Fibroblast of the aortic adventitia (primary cell): ENCODE measurements at places on chromosomes 5 and 9. TPM values are rescaled to one million over a fixed set of nuclear protein-coding genes. Genes with fewer than 3 reads are reported as not detected.

DNA sequence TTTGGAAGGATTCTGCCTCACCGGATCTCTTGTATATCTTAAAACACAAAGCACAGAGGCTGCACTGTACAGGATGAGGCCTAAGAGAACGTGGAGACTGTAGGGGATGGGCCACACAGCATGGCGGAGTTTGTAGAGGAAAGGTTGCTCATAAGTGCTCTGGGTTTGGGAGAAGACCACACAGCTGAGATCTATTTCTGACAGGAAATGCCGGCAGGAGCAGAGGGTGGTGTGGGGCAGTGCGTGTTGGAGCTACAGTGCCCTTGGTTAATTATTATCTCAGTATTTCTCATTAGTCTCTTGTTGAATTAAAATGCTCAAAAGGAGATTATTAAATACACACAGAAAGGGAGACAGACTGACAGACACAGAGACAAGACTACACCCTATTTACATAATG lies 9.6 kb downstream of the PALM2AKAP2 start:
- no peak for DNase-seq

GRCh38 chr5:83011985-83012384 lies 65.2 kb downstream of the TMEM167A start:
- DNase-seq = no peak

GRCh38 chr9:133788819-133789717 lies 50.9 kb upstream of the SARDH start:
- DNase-seq = no peak

DNA sequence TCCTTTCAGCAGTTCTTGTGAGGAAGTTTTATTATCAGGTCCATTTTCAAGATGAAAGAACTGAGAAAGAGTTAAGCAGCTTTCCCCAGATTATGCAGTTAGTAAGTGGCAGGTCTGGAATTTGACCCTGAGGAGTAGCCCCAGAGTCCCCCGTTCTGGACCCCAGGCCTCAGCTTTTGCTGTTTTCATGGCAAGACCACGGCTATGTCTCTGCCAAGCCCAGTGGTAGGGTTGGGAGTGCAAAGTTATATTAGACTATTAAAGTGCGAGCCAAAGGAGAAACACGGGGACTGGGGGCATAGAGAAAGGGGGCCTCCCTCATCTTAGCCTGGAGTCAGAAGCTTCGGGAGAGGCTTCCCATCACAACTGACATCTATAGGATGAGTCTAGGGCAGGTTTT lies 19.3 kb upstream of the ORM1 start:
- no peak for DNase-seq

DNA sequence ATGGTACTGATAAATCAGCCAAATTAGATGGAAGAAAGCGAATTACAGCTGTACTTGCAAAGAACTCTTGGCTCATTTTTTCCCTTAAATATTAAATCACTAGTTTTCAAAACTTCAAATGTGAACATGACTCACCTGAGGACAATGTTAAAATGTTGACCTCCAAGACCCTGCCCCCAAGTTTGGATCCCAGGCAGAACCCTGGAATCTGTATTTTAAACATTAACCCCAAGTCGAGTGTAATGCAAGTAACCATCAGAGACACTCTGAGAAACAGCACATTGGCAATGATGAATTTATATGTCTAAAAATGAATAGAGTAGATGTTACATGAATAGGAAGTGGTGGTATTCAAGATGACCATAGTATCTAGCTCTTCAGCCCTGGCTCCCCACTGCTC lies 2.3 kb upstream of the CD274 start:
- DNase-seq = no peak

DNA sequence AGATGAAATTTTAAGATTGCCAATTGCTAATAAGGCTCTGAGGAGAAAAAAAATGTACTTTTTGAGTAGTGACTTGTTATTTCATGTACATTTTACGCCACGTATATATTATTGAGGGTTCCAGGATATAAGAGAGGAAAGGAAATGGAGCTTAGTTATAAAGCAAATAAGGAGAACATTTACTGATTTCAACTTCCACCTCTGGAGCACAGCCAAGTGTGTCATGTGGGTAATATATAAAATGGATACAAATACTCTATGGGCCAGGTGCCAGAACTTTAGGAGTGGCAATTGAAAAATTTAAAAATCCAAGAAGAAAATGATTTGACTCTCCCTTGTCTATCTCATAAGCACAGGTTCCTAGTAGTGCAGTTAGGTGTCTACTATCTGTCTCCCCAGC lies 45.0 kb upstream of the VLDLR start:
- no peak for DNase-seq

GRCh38 chr5:56673171-56673570 lies 142.2 kb upstream of the MAP3K1 start:
- no peak for DNase-seq

DNA sequence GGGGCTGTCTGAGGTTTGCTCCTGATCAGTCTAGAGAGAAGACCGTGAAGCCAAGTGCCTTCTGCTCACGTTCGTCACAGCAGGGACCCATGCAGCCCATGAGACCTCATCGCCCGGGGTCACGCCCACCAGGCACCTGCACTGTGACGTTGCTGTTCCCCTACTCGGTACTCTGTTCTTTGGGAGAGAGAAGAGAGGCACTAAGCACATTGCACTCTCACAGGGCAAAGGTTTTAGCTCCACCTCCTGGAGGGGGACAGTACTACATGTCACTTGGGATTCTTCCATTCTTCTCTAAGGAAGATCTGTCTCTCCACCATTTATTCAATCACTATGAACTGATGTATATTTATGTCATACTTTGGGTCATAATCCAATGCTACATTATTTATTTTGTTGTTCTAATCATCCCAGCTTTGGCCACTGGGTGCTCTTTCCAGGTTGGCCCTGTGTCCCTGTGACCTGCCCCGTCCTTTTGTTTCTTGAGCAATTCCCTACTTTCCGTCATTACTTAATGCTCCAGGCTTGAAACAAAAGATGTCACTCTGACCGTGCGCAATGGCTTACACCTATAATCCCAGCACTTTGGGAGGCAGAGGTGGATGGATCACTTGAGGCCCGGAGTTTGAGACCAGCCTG lies 31.4 kb upstream of the BRD3 start:
- peak; percentile 34 for DNase-seq

DNA sequence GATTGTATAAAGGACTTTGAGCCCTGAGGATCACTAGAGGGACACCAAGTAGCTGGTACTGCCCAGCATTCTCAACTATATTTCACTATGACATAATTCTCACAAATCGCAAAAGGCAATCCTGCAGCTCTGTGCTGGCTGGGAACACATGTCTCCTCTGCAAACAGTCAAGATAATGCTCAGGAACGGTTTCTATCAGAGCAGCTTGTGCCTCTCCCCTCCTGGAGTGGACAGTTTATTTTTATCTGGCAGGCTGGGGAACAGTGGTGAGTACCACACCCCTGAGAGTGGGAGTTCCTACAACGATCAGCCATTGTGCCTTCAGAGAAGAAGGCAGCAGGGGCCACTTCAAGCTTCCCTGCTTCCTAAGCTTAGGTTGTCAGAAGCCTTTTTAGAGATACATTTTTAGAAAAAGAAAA lies 65.8 kb downstream of the ERAP1 start:
- DNase-seq = peak; percentile 44

- no peak for DNase-seq
These were observed 15.9 kb upstream of the PFDN1 start for GRCh38 chr5:140318792-140319191.

DNA sequence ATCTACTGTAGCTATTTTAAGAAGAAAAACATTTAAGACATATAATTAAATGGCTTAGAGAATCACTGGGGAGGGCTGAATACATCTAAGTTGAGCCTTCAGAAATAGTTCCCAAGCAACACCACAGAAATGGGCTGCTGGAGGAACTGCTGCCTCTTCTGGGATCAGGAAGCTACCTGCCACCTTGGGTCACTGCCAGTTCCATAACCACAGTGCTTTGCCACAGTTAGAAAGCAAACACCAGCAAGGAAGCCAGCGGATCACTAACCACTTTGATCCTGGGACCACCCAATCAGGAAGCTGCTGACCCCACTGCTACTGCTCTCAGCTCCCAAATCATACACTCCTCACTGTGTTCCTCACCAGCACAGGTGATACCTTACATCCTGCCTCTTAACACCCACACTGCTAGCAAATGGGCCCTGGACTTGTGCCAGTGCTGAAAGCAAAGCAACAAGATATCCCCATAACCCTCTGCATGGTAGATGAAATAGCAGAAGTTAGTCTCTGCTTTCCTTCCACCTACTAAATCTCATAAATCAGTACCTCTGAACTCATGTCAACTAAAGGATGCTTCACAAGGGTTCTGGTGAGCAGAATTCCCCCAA lies 346.9 kb downstream of the DEPDC1B start:
- no peak for DNase-seq

GRCh38 chr9:97396256-97396655 lies 15.6 kb upstream of the TDRD7 start:
- DNase-seq = no peak

DNA sequence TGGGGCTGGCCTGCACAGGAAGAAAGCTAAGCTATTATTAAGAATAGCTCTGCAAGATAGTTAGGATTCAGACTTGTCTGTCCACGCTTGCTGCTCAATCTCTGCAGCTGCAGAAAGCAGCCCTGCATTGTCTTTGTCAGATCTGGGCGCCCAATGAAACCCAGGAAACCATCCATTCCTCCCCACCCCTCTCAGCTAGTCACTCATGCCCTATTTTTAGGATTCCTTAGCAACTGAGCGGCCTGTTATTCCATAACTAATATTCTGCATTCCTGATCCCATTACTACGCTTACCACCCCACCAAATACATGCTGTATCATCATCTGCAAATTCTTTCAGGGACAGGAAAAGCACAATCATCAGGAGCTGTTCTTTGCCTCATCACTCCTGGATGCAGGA lies 52.9 kb upstream of the APC start:
- peak; percentile 69 for DNase-seq

DNA sequence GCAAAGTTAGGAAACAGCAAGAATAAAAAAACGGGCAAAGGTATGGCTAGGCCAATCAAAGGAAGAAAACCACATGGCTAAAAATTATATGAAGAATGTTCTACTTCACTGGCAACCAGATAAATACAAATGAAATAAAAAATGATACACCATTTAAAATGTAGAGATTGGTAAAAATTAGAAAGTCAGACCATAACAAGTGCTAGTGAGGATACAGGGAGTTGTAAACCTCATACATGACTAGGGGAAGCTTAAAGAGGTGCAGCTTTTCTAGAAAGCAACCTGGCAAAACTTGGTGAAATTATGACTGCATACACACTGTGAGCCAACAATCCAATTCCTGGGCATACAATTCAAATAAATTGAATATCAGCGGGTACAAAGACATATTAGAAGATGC lies 119.0 kb upstream of the LIFR start:
- no peak for DNase-seq

- DNase-seq = peak; percentile 60
These were observed 7.7 kb downstream of the IL17B start for GRCh38 chr5:149371296-149371962.

GRCh38 chr9:34520505-34521385 lies 2.0 kb downstream of the ENHO start:
- no peak for DNase-seq

DNA sequence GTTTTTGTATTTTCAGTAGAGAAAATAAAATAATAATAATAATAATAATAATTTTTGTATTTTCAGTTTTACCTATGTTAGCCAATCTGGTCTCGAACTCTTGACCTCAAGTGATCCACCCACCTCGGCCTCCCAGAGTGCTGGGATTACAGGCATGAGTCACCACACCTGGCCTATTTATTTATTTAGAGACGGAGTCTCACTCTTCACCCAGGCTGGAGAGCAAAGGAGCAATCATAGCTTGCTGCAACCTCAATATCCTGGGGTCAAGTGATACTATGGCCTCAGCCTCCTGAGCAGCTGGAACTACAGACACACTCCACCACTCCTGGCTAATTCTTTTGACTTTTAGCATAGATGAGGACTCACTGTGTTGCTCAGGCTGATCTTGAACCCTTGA lies 167.5 kb downstream of the TLE1 start:
- no peak for DNase-seq

DNA sequence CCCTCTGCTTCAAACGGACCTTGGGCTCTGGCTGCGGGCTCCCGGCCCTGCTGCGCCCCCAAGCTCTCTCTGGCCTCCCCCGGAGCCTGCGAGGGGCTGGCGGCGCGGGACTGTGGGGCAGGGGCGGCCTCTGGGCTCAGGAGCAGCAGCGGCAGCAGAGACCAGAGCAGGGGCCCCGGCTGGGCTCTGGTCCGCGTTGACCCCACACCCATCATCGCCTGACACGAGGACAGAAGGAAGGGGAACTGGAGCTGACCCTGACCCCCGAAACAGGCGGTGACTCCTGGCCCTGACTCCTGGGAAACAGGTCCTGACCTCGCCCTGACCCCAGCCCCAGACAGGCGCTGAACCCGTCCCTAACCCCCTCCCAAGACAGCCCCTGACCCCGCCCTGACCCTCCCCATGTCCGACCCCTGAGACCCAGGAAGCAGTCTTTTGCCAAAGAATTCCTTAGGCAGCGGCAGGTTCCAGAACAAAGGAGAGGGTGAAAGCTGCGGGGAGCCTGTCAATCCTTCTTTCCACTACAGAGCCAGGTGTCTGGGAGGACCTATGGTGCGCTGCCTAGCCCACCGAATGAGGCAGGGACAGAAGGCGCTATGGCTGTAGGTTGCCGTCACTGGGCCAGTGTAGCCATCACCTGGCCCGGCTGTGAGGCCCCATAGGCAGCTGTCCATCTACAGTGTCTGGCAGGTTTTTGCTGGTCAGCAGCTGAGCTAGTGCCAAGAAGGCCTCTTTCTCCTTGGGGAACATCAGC lies 74.7 kb upstream of the SPTLC1 start:
- DNase-seq = no peak

- DNase-seq = no peak
These were observed 52.8 kb downstream of the GRIA1 start for GRCh38 chr5:153543288-153543687.

GRCh38 chr5:126099077-126099476 lies 324.1 kb upstream of the GRAMD2B start:
- no peak for DNase-seq

DNA sequence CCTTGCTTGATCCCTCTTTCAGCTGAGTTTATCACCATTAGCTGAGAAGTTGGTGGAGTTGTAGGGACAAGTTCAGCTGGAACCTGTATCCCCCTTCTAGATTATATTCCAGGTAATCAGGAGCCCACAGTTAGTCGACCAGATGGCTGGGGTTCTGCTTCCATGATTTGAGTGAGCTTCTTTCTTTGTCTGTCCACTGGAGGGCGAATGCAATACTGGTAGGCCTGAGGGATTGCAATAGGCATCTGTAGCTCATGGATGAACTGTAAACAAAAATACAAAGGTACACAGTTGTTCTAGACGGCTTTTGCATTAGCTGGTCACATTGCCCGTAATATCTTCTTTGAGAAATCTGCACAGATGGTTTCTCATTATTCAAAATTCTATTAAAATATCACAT lies 88.9 kb downstream of the PCSK5 start:
- DNase-seq = no peak

The PCDHGA5 gene
- total RNA-seq = 1.7 and 3.5 TPM in 2 replicates

The PLAC8L1 gene
- 0.98 TPM in 1 of 2 replicates, not detected in the other for total RNA-seq

The NIPBL gene
- 38.2 and 41.8 TPM in 2 replicates for total RNA-seq

The ALDOB gene
- total RNA-seq = not detected in 2 replicates

The SPINK7 gene
- 0.41 TPM in 1 of 2 replicates, not detected in the other for total RNA-seq

The FOXI1 gene
- total RNA-seq = not detected in 2 replicates

The SPINK6 gene
- total RNA-seq = not detected in 2 replicates

The BARHL1 gene
- total RNA-seq = not detected in 2 replicates

The SV2C gene
- total RNA-seq = 0.08 TPM in 1 of 2 replicates, not detected in the other

The KLF4 gene
- total RNA-seq = 16.8 and 43.9 TPM in 2 replicates
